ENCODE measurements at places on chromosomes 6 and 20.

DNA sequence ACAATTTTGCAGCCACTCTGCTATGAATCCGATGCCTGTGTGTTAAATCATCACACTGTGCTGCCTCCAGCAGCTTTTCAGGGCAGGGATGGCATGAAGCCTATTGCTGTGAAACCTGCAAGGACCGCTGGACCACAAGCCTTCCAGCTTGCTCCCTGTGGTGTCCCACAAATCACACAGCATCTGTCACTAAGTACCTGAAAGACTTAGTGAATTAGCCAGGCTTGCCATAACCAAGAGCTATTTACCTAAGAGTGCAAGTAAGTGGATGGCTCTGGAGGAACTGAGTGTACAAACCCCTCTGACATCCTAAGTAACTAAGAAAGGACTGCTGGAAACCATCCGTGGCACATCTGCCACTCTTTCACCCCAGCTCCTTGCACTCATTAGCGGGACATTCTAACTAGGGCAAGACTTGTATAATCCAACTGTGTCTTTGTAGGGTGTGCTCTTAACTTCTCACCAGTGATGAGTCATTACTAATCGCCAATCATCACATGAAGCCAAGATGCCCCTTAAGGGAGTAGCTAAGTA is 34.7 kb downstream of the FOXQ1 start:
- no peak for DNase-seq

DNA sequence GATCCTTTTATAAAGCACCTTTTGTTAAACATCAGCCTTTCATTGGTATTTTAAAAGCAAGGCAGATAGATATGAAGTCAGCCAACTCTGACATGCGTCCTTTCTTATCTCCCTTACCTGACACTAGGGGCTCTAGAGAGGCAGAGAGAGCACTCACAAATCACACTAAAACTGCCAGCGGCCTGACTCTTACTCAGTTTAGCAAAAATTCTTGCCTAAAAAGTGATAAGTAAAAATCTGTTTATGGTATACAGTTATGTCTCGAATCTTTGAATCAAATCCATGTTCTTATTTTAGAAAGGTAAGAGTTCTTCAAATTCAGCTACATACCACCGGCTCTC is 10.4 kb upstream of the TDRD6 start:
- no peak for DNase-seq

DNA sequence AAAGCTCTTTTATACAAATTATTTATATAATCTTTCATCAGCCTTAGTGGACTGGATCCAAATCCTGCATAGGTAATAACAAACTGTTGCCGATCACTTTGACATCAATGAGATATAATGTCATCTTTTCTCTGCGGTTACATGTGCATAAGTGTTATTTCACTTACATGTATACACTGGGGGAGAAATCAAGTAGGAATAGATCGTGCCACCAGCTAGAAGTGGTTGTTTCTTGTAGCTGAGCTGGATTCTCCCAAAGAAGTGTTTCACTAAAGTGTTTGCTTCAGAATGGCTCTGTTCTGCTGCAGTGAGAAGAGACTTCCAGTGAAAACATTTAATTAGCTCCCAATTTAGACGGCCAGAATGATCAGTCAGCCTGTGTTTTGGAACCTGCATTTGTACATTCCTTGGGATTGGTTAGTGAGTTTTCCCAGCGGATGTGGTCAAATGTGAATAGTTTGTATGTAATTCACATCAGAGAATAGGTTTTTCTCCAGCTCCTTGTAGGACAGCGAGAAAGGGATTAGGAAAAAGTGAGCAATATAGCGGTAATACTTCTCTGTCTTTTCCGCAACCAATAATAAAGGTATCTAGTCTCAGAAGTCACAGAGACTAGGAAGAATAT is 163.1 kb upstream of the CCN2 start:
- DNase-seq = no peak

DNA sequence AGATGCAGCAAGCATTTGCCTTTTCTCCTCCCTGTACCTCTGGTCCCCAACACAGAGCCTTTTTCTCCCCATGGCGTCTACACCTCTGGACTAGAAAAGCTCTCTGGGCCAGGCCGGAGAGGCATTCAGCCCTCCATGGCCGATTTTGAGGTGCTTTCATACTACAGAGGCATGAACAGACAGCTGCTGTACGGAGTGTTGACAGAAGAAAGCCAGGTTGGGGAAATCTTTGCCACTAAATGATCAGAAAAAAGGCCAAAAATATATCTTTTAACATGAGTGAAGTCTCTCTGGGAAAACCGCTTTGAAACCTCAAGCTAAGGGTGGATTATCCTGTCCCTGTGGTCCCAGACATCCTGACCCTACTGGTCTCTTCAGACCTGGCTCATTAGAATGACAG is 94.0 kb downstream of the TMEM170B start:
- no peak for DNase-seq

DNA sequence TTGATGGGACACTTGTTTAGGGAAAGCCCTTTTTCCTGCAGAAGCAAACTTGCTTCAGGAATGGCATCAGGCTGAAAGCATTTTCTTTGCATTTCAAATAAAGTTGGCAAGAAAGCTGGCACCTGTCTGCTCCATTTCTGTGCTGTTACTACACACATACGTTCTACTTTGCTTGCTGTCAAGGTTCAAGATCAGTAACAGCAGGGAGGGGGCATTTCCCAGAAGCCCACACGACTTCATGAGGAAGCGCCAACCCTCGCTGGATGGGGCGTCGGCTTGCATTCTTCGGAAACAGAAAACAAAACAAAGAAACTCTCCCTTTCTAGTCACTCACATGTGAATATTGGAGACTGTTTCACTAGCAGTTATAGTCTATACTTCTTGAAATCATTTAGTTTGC is 46.4 kb downstream of the AKAP12 start:
- no peak for DNase-seq

Measured in fibroblast of gingiva (primary cell).